ENCODE measurements at places on chromosomes 13 and 19.

DNA sequence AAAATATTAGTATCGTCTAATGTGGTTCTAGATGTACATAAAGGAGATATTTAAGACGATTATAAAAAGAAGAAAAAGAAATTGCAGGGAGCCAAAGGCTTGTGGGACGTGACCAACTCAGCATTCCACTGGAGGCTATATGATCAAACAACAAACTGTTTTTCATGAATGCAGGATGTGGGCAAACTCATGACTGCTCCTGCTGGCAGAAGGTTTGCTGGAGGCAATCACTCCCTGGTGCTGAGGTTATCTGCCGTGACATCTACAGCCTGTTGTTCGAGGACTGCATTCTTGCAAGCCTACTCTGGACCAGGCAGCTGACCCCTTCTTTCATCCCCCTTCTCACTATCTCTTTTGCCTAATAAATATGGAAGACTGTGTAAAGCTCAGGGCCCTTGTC, 518.1 kb downstream of the UQCRFS1 start:
- DNase-seq, result no peak

- no peak for DNase-seq
These were observed 26.0 kb downstream of the TBC1D4 start for GRCh38 chr13:75455962-75456361.

GRCh38 chr19:47272448-47273312, 2.0 kb upstream of the INAFM1 start:
- DNase-seq, result no peak

DNA sequence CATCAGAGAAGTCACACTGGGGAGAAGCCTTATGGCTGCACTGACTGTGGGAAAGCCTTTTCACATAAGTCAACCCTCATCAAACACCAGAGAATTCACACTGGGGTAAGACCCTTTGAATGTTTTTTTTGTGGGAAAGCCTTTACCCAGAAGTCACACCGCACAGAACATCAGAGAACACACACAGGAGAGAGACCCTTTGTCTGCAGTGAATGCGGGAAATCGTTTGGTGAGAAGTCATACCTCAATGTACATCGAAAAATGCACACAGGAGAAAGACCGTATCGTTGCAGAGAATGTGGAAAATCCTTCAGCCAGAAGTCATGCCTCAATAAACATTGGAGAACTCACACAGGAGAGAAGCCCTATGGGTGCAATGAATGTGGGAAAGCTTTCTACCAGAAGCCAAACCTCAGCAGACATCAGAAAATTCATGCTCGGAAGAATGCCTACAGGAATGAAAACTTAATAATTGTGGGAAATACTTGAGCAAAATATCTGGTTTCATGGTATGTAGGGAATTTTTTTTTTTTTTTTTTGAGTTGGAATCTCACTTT, 30.7 kb downstream of the ZNF793 start:
- DNase-seq, result no peak

- DNase-seq, result peak; percentile 80
These were observed 16.1 kb upstream of the TTYH1 start for GRCh38 chr19:54399189-54399588.

DNA sequence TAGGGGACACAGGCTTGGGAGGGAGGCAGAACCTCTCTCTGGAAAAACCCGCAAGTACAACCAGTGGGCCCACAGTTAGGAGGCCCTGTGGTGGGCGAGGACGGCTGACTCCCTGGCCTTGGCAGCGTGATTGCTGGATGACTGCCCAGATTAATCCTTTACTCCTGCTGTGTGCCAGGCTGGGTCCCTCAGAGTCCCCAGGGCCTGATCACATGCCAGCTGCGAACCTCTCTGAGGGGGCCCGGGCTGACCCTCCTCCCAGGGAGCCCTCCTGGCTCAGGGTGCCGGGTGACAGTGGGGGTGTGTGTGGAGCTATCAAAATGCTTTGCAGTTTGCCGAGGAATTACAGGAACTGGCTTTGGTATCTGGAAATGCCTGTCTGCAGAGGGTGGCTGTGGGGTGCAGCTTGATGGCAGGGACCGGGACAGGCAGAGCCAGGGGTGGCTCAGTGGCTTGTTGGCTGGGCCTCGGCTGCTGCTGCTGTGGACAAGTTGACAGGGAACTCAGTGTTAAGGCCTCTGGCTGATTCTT, 48.9 kb downstream of the DNM2 start:
- DNase-seq, result no peak

DNA sequence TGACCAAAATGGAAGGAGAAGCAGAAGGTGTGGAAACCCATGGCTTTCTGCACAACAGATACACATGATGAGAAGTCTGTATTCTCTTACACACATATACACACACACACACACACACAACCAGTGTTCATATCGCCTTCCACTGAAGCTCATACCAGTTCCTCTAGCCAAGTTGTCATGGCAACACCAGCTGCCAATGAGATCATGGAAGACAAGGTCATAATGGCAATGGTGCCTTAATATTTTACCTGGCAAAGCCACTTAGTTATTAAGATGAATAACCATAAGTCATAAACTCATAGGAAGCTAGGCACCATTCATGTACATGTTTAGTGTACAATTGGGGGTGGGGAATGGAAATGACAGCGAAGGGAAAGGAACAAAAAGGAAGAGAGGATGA, 2.6 kb upstream of the DHRS12 start:
- DNase-seq, result no peak
